ENCODE measurements at places on chromosomes 16 and 17.

- DNase-seq = no peak
These were observed 4.2 kb downstream of the CMTM4 start for GRCh38 chr16:66692341-66692740.

- DNase-seq = no peak
These were observed 122.3 kb downstream of the ABCC1 start for GRCh38 chr16:16071631-16072244.

GRCh38 chr16:23148513-23149266 is 562 bp downstream of the USP31 start:
- peak; percentile 52 for DNase-seq

- no peak for DNase-seq
These were observed 3.1 kb downstream of the MMP15 start for GRCh38 chr16:58028541-58029070.

- no peak for DNase-seq
These were observed 221.9 kb downstream of the ZFHX3 start for GRCh38 chr16:72825912-72826621.

DNA sequence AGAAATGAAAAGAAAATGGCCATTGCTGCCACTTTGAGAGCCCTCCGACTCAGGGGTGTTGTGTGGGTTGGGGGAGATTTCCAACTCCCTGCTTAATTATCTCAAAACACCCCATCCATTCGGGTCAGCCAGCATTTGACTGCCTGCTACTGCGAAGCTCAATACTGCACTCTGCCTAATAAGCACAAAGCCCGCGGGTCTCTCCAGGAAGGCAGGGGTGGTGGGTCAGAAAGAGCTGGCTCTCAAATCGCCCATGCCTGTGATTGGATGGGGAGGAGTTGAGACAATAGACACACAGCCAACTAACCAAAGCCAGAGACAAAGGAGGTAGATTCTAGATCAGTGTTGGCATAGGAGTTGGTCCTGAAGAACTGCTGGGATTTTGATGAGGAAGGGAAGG is 2.3 kb upstream of the XAF1 start:
- DNase-seq = no peak

DNA sequence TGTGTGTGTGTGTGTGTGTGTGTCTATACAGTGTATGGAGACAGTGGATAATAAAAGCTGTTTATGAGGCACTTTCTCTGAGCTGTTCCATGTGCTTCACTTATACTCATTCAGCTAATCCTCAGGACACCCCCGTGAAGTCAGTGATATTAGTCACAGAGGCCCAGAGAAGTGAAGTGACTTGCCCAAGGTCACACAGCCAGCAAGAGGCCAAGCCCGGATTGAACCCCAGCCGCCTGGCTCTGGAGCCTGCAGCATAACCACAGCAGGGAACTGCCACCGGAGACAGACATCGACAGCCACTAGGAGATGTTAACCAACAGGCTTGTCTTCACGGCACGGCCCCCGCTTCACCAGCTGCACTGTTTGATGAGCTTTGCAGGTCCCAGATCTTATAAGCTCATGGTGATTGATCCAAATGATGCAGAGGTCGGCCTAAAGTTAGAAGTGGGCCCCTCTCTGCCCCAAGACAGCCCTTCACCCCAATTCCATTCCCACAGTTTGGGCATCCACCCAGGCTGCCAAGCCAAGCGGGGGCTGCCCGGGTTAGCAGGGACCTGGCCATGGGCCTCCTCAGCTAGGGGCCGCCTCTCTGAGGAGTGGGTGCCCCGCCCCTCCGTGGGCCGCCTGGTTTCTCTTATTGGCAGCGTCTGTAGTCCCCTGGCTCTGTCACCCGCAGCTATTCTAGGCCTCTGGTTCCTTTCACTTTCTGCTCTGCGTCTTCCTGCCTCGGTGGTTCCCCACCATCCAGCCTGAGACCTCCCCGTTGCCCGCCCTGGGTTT is 30.9 kb downstream of the SOCS1 start:
- DNase-seq = peak; percentile 91

DNA sequence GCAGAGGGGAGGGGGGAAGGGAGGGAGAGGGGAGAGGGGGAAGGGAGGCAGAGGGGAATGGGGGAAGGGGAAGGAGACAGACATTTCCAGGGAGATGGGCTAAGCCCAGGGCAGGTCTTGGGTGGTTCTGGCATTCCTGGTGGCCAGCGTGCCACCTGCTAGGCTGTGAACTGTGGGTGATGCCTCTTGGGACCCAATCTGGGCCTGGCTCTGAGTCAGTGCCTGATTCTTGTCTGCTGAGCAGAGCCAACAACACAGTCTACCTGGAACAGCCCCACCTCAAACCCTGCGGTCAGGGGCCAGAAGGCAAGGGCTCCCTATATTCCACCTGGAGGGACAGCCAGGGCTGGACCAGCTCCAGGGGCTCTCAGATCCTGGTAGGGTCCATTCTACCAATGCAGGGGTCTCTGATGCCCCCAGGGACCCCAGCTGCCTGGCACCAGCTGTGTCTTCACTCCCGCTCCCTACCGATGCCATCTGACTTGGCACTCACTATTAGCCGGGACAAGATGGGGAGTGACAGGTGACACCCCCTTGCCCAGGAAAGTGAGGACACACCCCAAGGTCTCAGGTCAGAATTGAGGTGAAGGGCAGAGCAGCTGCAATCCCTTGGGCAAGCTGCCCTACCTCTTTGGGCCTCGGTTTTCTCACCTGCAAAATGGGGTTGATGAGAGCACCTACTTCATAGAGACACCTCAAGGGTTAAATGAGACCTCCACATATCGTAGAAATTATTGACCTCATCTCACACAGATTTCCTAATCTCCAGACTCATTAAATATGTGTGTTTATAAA is 87.2 kb downstream of the LITAF start:
- no peak for DNase-seq

GRCh38 chr17:49976163-49976827 is 7.3 kb downstream of the DLX4 start:
- DNase-seq = no peak

GRCh38 chr17:32927724-32928585 is at the start of gene TMEM98:
Gene TMEM98 (plus strand): TSS chr17:32928153. CDS start chr17:32931529, 3,376 bp downstream.
- no peak for DNase-seq

DNA sequence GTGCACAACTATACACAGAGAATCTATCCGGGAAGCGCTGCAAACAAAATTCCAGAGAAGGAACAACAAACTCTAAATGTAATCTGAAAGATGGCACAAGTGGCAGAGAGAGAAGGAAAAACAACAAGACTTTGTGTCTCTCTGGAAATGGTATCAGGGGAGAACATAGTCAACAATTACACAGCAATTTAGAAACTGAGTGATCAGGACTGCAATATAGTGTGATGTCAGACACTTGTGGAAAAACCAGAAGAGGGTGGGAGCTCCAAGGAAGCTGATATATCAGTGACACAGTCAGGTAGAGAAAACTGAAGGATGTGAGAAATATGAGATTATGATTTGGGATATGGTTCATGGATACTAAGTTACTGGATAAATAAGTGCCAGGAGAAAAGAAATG is 8.2 kb downstream of the ZNF19 start:
- DNase-seq = no peak

DNA sequence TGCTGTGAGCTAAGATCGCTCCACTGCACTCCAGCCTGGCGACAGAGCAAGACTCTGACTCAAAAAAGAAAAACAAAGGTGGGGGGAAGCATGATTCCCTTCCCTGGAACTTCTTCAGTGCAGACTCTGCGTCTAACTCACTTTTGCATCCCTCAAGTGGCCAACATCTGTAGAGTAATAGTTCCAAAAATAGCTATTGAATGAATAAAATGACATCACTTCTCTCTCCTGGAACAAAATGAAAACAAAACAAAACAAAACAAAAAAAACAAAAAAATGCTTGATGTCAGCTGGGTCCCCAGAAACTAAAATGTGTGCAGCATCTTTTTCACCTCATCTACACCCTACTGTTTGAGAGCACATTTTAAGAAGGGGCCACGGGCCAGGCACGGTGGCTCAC is 197.7 kb upstream of the NOG start:
- no peak for DNase-seq

- no peak for DNase-seq
These were observed 1.7 kb upstream of the TMEM97 start for GRCh38 chr17:28317099-28317965.

DNA sequence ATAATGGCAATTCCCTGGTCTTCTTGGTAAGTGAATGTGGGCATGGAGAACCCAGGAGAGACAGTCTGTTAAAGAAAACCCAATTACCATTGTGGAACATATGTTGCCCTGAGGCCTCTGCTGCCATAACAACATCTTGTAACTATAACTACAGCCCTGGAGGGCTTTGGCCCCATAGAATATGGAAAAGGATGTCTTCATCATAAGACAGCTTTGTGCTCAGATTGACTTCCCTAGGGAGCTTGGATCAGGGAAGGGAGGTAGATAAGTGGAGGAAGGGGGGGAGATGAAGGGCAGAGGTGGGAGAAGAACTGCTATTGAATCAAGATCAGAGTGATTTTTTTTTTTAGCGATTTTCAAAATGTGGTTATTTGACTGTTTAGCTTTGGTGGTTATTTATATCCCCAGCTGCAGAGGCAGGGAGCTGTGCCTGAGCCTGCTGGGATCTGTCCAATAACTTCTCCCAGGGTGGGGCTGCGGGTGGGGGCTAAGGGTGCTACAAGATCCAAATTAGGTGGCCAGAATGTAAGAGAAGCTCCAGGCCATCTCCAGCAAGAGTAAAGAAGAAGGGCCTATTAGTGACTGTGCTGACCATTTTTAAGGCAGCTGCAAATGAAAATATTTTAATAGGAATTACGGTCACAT is 5.3 kb upstream of the KAT7 start:
- no peak for DNase-seq

- DNase-seq = no peak
These were observed 342.0 kb upstream of the XYLT1 start for GRCh38 chr16:17812771-17813170.

- DNase-seq = no peak
These were observed 35.7 kb upstream of the DYNLL2 start for GRCh38 chr17:58047376-58048150.

GRCh38 chr17:63042256-63042812 is 76.3 kb downstream of the TANC2 start:
- DNase-seq = no peak

GRCh38 chr16:11675561-11676511 is 7.6 kb downstream of the SNN start:
- DNase-seq = no peak

DNA sequence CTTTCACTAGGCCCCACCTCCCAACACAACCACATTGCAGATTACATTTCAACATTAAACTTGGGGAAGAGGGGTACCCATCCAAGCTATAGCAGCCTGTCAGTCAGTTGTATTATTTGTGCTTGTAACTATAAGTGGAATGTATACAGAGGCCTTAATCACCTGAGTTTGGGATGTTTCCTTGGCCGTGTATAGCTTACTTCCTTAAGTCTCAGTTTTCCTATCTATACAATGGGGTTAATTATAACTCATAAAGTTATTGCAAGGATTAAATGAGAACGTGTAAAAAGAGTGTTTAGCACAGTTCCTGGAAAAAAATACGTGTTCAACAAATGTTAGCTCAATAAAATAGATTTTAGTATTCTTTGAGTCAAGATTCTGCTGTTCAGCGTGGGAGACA is 165.5 kb upstream of the FAM20A start:
- DNase-seq = no peak

- DNase-seq = no peak
These were observed 60.1 kb upstream of the MED9 start for GRCh38 chr17:17416400-17417360.

DNA sequence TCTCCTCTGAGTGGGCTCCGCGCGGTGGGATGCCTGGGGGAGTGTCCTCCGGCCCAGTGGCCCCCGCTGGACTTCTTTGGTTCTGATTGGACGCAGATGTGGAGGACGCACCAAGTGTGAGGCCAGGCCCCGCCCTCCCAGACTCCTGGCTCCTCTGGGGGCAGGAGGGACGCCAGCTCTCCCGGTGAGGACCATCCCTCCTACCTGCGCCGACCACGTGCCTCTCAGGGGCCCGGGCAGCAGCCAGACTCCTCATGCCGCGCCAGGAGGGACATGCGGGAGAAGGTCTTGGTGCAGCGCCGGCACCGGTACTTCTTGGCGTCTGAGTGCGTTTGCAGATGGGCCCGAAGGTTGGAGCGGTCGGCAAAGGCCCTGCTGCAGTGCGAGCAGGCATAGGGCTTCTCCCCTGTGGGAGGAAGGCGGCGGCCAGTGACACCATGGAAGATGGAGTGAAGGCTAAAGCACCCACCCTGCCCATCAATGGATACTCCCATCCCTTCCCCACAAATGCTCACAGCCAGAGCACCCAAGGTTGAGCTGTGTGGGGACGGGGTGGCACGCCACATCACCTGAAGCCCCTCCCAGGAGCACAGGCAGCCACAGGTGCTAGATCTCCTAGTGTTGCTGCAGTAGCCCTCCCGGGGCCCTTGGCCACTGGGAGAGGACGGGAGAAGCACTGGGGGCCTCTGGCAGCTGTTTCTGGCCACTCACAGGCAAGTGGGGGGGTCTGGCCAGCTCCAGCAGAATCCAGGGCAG is 7.9 kb downstream of the SNAI3 start:
- DNase-seq = no peak

Data from stimulated activated CD8-positive, alpha-beta memory T cell treated with anti-CD3 and anti-CD28 coated beads, Interleukin-4, amount 100 ng/mL, for 48 hours (primary cell).